HS-27A (cell line): ENCODE measurements at places on chromosomes 6 and 20.

- DNase-seq, result no peak
These were observed 344.6 kb upstream of the GJE1 start for GRCh38 chr6:141788096-141788495.

- DNase-seq, result no peak
These were observed 12.9 kb upstream of the FKBP1A start for GRCh38 chr20:1405801-1406200.

GRCh38 chr20:47501116-47501481 is 588 bp upstream of the NCOA3 start:
- DNase-seq, result no peak

DNA sequence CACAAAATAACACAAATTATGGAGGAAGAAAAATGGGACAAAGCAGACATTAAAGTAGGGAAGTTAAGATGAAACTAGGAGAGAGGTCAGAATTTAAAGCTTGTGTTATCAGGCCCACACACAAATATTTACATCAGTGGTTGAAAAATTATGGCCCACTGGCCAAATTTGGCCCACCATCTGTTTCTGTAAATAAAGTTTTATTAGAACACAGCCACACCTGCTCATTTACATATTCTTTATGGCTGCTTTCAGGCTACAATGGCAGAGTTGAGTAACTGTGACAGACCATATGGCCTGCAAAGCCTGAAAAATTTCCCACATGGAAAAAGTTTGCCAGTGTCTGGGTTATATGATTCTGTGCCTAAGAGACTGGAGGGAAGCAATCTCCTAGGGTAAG is 49.0 kb downstream of the SLC22A23 start:
- no peak for DNase-seq

- DNase-seq, result no peak
These were observed 57.1 kb upstream of the LRRC1 start for GRCh38 chr6:53737746-53738145.

- DNase-seq, result no peak
These were observed 2.7 kb downstream of the CUL7 start for GRCh38 chr6:43050981-43051380.

DNA sequence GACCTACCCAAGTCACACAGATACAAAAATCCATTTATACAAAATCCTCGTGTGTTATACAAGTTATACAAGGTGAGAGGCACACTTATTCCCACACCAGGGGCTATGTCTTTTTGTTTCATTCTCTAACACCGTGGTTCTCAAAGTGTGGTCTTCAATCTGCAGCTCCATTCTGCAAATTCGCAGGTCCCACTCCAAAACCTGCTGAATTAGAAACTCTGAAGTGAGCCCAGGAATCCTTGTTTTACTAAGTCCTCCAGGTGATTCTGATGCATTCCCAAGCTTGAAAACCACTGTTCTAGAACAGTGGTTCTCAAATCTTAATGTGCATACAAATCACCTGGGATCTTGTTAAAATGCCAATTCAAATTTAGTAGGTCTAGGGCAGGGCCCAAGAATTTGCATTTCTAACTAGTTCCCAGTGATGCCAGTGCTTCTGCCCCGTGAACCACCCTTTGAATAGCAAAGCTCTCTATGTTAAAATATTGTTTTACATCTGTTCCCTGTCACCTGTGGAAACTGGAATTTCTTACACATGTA is 35.1 kb downstream of the LRFN2 start:
- no peak for DNase-seq
